ENCODE measurements at places on chromosomes 5 and 9.

DNA sequence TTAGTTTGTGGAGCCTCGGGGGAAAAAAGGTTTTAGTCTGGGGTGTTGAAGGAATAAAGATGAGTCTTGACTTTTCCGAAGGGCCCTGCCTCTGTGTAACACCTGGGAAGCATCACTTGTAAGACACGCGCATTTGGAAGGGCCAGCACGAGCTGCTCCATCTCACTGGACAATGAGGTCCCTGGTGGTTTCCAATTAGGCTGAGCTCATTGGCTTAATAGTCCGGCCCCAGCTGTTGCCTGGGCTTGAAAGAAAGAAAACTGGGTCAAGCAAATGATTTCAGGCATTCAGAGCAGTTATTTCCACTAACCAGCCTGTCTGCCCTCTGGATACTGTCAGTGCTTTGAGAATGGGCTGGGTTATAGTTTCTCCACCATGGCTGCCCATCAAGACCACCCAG is 64.5 kb downstream of the NSUN2 start:
- no peak for DNase-seq

DNA sequence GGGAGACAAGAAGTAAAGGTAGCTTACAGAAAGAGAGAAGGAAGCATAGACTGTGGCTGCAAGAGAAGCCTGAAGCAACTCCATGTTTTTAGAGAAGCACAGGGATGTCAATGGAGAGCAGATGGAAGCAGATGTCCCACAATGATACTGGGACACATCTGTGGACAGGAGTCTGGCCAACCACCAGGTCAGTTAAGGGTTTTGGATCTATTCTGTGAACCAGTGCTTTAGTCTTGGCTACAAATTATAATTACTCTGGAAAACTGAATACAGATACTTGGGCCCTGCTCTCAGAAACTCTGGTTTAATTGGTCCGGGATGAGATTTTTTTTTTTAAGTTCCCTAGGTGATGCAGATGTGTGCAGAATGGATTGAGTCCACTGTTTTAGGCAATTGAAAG is 592.8 kb downstream of the CSNK1G3 start:
- no peak for DNase-seq

DNA sequence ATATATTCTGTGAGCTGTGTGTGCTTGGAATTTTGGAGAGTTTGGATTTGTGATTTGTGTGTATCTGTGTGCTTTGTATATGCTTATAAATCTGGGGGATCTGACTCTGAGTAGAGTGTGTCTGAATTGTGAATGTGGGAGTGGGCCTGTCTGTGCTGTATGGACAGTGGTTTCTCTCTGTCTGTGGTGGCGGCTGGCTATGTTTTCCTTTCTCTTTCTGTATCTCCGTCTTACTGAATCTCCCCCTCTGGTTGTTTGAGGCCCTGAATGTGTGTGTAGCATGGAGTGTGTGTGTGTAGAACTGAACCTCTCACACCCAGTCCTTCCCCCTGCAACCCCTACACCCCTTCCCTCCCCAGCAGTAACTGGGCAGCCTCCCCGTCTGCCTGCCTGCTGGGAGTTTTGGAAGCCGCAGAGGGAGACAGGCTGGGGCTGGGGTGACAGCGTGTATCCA is 4.7 kb downstream of the CXXC5 start:
- DNase-seq: no peak

GRCh38 chr9:121562301-121562700 is 62.7 kb upstream of the GGTA1 start:
- no peak for DNase-seq

DNA sequence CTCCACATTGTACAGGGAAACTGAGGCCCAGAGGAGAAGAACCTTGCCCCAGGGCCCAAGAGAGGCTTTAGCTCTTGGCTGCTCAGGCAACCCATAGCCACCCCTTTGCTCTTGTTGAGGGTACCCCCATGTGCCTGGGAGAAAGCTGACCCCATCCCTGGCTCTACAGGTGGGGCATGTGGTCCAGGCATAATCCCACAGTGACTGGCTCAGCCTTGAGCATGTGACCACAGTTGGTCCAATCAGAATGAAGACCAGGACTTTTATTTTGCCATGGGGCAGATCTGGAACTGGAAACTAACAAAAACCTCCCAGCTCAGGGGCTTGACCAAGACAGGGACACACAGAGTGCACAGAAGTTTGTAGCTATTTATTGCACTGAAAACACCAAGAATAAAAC is 29.3 kb downstream of the SLC6A7 start:
- DNase-seq: no peak

DNA sequence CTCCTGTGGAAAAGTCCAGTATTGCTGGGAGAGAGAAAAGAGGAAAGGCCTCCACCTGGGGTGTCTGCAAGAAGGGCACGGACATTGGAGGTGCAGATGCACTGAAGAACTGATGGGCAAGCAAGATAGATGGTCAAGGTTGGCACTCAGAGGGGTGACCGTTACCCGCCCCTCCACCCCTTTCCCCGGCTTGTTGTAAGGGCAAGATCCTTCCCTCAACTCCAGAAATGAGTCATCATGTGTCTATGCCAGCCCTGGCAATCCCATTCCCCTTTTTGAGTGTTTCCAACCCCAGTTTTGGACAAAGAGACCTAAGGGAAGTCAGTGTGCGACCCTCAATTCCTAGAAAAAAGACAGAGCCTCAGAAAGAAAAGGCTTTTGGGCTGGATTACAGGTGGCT is 34.9 kb upstream of the ATP6V1G1 start:
- DNase-seq: no peak

DNA sequence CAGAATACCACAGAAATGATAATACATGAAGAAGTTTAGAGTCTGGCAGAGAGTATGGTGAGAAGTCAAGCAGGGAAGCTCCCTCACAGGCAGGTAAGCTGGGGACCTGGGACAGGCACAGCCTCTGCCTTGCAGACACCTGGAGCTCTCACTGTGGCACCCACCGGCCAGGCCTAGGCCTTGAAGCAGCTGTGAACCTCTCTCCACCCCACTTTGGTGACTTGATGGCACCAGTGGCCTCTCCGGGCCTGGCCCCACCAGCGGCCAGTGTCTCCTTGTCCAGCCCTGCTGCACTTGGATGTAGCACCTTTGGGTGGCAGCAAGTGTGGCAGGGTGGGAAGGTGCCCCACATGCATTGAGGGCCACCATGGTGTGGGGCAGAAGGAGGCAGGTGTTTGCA is 330.5 kb downstream of the NPR3 start:
- no peak for DNase-seq

DNA sequence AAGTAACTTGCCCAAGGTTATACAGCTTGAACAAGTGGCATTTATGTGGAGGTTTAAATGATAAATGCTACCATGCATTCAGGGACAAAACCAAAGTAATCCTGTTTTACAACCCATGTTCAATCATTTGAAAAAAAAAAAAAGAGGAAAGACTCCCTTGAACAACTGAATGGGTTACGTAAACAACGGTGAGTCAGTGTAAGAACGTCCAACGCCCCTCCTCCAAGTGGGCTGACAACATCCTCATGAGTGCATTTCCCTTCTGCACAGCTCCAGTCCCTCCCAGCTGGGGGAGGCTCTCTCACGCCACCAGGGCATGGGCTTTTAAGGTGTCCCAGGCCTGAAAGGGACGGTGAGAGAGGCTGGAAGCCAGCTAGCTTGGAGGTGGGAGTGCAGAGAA is 90.0 kb downstream of the PRRT1B start:
- no peak for DNase-seq

DNA sequence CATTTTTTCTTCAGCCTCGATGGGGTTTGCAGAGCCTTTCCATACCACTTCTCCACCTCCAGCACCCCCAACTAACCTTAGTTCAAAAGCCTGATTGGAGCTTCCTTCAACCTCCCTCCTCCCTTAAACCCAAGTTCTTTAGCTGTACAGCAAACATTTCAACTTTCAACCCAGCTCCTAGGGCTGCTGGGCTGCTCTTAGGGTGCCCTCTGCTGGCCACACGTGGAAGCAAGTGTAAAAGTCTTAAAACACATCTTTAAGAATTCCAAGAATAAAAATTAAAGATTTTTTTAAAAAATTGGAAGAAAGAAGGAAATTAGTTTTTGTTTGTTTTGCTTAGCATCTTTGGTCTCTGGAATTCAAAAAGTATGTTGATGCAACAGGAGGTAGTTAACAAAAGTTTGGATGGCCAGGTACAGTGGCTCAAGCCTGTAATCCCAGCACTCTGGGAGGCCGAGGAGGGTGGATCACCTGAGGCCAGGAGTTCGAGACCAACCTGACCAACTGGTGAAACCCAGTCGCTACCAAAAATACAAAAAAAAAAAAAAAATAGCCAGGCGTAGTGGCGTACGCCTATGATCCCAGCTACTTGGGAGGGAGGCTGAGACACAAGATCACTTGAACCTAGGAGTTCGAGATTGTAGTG is 15.5 kb upstream of the HSD17B3 start:
- no peak for DNase-seq

- DNase-seq: no peak
Measured at GRCh38 chr9:75939536-75940111, 49.2 kb downstream of the PCSK5 start.

GRCh38 chr5:54453046-54453445 is 2.5 kb upstream of the HSPB3 start:
- no peak for DNase-seq

DNA sequence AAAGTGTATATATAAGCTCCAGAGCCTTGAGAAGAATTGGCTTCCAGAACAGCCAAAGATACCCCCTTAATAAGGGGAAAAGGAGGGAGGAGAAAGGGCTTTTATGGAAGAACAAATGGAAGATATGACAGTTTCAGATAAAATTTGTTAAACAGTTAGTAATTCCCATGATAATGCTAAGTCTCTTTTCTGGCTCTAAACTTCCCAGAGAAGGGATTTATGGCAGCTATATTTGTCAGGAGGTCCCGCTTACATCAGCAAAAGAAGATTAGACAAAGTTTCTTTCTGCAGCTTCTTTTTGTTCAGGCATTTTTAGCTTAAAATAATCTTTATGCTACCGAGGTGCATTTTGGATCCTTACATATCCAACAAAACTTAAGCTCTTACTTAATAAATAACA is 14.3 kb upstream of the SLC36A3 start:
- DNase-seq: no peak

GRCh38 chr5:158992037-158992740 is 107.5 kb downstream of the EBF1 start:
- no peak for DNase-seq

DNA sequence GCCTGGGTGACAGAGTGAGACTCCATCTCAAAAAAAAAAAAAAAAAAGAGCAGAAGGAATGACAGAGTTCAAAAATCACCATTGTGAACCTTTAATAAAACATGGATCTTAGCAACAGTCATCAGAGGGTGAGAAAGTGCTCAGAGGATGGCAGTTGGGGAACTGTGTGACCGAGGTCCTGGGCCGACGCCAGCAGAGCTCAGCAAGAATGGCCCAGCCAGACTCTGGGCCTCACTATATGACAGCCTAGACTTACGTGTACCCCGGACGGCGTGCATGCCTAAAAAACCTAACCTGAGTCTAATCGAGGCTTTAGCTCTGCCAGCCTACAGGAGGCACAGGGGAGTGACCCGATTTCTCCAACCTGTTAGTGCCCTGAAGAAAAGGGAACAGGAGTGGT is 64.3 kb downstream of the MVB12B start:
- DNase-seq: no peak

- no peak for DNase-seq
Measured at GRCh38 chr9:127503379-127503921, 52.1 kb downstream of the LRSAM1 start.

Data from NCI-H187 (cell line).